ENCODE measurements at places on chromosomes 3 and 15.

DNA sequence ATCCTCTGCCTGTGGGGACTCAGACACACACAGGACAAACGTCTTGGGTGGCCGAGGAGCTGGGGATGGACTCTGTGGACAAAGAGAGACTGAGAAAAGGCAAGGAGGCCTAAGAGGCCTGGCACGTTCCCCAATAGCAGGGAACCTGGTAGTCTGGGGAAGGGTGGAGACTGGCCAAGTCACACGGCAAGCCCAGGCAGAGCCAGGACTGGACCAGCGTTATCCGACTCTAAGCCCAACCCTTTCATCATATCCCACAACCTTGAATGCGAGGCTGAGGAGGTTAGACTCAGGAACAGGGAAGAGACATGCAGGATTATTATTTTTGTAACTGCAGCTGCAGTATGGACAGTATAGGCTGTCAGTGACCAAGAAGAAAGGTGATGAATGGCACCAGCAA is 53.4 kb downstream of the SLC6A11 start:
- no peak for DNase-seq

GRCh38 chr3:105145511-105145910 is 221.2 kb upstream of the ALCAM start:
- DNase-seq: no peak

DNA sequence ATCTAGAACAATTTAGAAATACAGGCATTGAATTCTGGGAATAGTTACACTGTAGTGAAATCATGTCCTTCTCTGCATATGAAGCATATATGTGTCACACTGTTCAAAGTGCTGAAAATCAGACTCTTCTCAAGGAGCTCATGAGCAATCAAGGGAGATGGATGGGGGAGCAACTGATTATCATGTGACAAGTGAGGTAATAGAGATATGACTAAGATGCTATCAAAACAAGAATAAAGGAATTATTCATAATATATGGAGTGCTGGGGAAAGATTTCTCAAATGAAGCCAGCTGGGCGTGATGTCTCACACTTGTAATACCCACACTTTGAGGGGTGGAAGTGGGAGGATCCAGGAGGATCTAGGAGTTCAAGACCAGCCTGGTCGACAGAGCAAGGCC is 74.9 kb upstream of the CHRNB4 start:
- no peak for DNase-seq

DNA sequence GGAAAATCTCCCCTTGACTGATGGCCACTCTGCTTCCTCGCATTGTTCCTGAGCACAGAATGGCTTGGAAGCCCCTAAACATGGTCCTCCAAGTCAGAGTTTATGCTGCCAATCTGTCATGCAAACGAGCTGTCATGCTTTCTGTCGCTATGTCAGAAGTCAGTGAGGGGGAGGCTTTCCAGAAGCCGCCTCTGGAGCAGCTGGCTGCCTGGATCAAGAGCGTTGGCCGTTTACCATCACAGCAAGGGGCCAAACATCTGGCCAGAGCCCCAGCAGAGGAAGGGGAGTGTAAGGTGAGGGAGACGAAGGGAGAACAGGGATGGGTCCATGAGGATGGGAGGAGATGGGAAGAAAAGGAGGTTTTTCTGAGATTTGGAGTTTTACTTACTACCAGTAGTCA is 372.6 kb upstream of the NR2F2 start:
- DNase-seq: no peak

- DNase-seq: no peak
These were observed 73.8 kb downstream of the BDH1 start for GRCh38 chr3:197482001-197482400.

DNA sequence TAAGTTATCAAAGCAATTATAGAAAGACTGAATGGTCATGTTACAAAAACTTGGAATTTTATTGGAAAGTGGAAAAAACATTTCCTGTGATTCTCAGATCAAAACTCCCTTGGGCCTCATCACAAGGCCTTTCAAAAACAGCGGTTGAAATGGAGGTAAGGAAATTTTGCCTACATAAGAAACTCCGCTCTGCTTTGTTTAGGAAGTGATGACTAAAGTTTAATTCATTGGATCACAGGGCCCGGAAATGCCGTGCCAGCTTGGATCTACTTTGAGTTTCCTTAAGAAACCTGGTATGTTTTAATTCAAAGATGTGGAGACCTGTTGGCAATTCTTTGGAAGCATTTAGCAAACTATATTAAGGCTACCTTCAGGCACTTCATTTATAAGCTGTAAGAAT is 143.9 kb upstream of the MME start:
- no peak for DNase-seq

GRCh38 chr3:73121669-73122331 is 60.3 kb downstream of the EBLN2 start:
- DNase-seq: no peak

DNA sequence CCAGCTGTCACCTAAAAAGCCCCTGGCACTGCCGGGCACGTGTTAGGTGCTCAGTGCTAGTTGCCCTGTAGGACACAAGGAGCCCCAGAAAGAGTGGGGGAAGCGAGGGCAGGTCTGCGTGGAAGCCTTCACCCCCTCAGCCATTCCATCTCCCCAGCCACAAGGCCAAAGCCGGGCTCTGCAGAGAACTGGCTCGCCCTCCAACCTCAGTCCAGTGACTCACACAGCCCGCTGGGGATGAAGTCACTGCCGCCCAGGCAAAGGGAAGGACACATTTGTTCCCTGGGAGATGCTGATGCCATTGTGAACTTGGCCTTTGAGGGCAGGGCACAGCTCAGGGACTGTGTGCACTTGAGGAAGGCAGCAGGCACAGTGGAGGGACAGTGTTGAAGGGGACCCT is 48.1 kb downstream of the IQSEC1 start:
- no peak for DNase-seq

- DNase-seq: no peak
These were observed 322.5 kb upstream of the ICE2 start for GRCh38 chr15:60801395-60801794.

GRCh38 chr15:63473749-63473998 is 30.7 kb upstream of the USP3 start:
- DNase-seq: no peak

GRCh38 chr3:170497207-170498095 is 78.8 kb downstream of the CLDN11 start:
- no peak for DNase-seq

DNA sequence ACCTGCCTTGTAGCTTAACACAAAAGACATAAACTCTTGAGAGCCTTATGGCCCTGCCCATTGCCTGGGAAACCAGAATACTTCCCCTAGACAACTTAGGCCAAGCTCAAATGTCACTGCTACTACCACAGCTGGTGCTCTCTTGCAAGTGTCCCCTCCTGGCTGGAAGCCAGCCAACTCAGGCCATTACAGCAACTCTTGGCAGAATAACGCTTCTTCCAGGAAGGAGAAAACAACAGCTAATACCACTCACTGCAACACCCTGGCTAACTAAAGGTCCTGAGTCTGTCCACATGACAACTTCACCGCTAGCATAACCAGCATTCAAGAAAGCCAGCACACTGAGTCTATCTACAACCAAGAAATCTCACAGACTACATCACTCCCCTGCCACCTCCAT is 5.1 kb upstream of the B4GALT4 start:
- DNase-seq: no peak

- DNase-seq: no peak
These were observed 52.8 kb upstream of the FAM98B start for GRCh38 chr15:38401106-38401505.

- no peak for DNase-seq
These were observed 785 bp upstream of the MYRIP start for GRCh38 chr3:39808467-39809180.

GRCh38 chr3:57998366-57999283 is 9.6 kb upstream of the FLNB start:
- no peak for DNase-seq

GRCh38 chr3:105967117-105967516 is 98.3 kb upstream of the CBLB start:
- no peak for DNase-seq

- no peak for DNase-seq
These were observed 215.8 kb downstream of the AGBL1 start for GRCh38 chr15:86295511-86295910.

GRCh38 chr15:72671525-72671924 is 14.5 kb downstream of the HIGD2B start:
- no peak for DNase-seq

GRCh38 chr15:61661791-61662190 is 398.5 kb downstream of the VPS13C start:
- no peak for DNase-seq

GRCh38 chr3:56970461-56970879 is 90.0 kb upstream of the SPATA12 start:
- no peak for DNase-seq

- DNase-seq: no peak
These were observed 271.4 kb downstream of the ARRDC4 start for GRCh38 chr15:98231696-98232440.

DNA sequence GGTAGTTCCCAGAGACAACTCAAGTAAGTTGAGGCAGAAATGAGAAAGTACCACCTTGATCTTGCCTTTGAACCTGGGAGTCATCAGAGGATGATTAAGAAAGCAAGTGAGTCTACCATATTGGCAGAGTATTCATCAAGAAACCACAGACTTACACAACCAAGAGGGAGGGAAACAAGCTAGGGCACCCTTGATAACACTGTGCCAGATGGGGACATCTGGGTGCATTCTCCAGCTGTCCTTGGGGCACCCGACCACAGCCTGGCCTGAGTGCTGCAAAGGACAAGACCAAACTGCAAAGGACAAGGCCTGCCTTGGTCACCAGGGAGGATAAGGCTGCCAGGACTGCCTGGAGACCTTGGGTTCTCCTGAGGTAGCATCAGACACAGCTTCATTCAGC is 553.6 kb downstream of the EPHB1 start:
- no peak for DNase-seq

DNA sequence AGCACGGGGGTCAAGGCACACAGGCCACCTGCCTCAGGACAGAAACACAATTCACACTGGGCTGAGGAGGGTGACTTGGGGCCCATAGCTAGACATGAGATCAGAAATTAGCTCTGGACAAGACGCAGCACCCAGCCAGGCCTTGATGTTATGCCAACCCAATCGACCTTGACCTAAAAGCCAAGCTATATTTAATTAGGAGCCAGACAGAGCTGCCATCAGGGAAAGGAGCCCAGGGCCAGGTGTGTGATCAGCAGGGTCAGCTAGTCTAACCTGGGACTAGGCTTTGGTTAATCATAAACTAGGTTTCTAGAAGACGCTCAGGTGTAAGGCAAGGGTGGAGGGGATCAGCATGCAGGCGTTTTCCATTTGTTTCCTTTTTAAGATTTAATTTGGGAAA is 23.9 kb upstream of the SLC25A36 start:
- DNase-seq: no peak

DNA sequence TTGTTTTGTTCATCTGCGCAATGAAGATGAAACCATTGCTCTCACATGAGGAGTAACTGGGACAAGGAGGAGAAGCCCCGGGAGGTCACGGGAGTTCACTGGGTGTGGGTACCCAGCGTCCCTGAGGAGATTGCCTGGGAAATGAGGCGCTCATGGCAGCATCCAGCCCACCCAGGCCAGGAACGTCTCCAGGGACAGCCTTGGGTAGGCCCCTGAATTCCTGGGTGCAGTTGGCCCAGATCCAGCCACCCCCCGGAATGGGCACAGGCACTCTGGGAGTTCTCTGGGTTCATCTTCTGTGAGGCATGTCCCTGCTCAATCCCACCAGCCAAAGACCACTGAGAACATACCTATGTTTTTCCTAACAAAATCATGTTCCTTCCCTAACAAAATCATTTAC is 18.5 kb downstream of the BFSP2 start:
- no peak for DNase-seq

DNA sequence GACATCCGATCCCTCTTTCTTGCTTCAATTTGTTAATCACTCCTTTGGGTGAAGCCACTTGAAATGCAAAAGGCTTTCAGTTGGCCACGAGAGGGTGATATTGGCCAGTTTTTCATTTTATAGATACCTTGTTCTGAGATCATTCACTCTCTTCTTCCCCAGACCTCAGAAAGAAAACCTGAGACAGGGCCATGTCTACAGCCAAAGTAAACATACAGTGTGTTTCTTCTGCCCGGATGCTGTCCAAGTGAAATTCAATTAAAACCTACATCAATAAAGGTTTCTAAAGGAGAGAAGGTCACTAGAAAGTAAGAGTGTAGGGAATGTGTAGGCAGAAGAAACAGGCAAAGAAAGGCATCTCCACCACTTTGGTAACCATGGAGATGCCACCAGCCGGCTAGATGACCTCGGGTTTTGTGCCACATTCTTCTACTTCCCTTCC is 39.5 kb upstream of the FMN1 start:
- DNase-seq: no peak

DNA sequence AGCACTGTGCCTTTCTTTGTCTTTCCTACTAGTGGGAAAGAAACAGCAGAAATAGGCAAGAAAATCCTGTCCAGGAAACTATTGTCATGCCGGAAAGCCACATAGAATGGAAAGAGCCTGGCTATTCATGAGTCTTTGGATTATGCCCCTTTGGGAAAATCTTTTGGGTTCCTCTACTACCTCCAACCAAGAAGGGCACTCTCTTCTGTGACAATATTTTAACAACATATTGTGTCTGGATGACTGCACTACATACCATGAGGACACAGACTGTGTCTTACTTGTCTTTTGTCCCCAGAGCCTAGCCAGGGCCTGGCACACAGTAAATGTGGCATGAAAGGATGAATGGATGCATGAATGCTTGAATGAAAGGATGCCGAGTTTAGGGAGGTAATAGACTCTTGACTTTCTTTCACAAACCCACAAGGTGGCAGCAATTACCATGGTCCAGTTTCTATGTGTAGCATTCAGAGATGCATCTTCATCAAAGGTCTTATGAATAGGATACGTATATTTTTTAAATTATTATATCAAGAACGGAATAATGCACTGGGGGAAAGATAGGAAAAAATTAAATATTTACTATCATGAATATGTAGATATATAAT is 30.3 kb downstream of the ARL14 start:
- no peak for DNase-seq

GRCh38 chr3:113758389-113759024 is 11.7 kb downstream of the ATP6V1A start:
- no peak for DNase-seq

- no peak for DNase-seq
These were observed 40.0 kb downstream of the USP3 start for GRCh38 chr15:63544258-63545026.

- no peak for DNase-seq
These were observed 228.1 kb downstream of the CPNE4 start for GRCh38 chr3:131806736-131807135.

DNA sequence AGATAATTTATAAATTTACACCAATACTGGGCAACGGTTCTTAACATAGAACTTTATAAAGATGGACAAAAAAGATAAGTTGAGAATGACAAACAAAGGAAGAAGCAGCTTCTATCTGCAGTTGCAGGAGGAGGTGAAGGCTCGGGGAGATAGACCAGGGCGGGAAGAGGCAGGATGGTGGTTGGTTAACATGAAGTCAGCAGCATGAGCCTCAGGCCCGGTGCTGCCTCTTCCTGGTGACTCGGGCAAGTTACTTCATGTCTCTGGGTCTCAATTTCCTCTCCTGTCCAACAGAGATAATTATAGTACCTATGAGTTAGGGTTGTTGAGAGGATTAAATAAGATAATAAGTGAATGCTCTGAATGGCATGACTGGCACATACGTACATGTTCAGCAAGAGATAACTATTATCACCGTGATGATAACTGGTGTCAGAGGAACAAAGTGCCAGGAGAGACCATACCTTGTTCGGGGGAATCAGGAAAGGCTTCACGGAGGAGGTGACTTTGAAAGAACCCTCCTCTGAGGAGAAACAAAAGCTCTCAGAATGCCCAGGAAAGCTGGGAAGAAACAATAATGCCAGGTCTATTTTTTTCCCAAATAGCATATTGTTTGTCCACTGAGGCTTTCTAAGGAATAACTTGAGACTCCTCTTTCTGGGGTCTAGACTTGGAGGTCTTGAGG is 4.4 kb downstream of the PAK6 start:
- DNase-seq: no peak

- DNase-seq: no peak
These were observed 280.2 kb upstream of the STT3B start for GRCh38 chr3:31252216-31253185.
